T-helper 2 cell (primary cell): ENCODE measurements at places on chromosomes 3 and 15.

- no peak for DNase-seq
These were observed 61.4 kb downstream of the CHRNA7 start for GRCh38 chr15:32091505-32092380.

DNA sequence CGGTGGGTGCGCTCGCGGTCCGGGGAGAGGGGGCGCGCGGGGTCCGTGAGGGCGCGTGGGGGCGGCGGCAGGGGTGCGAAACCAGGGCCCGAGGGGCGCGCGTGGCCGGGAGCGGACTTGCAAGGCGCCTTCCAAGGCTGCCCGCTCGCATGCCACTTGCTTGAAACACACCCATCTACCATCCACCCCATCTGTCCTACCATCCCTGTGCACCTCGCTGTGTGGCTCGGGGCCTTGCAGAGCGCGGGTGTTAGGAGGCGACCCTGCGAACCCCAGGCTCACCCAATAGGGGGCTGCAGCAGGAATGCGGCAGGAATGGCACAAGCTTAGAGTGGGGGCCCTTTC lies 240 bp downstream of the CFAP100 start:
- no peak for DNase-seq

DNA sequence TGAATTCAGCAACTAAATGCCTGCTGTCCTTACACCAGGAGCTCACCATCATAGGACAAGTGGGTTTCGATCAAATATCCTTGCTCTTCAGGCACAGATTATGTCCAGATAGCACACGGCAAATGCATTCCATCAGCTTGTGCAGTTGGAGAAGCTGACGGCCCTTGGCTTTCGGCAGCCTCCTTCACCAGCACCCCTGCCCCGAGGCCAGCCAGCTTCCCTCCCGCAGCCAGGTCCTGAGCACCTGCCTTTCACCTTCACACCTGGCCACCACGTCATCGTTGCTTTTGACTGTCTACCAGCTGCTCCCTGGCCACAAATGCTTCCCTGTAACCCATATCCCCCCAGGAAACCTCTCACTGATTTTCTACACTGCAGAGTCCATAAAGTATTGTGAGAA lies 355.5 kb downstream of the OCA2 start:
- no peak for DNase-seq

DNA sequence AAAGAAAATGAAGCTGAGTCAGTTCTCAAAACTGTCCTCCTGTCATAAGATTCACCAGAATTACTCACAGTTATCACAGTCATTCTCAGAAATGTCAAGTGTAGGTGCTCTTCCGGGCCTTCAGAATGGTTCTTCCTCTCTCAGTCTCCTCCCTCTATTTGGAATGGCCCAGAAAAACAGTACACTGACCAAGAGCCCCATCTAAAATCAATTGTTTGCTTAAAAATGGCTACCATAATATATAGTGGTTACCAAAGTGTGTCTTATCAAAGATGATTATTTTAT lies 99.8 kb downstream of the MECOM start:
- no peak for DNase-seq

- no peak for DNase-seq
These were observed 13.5 kb upstream of the TSC22D2 start for GRCh38 chr3:150394606-150395005.

DNA sequence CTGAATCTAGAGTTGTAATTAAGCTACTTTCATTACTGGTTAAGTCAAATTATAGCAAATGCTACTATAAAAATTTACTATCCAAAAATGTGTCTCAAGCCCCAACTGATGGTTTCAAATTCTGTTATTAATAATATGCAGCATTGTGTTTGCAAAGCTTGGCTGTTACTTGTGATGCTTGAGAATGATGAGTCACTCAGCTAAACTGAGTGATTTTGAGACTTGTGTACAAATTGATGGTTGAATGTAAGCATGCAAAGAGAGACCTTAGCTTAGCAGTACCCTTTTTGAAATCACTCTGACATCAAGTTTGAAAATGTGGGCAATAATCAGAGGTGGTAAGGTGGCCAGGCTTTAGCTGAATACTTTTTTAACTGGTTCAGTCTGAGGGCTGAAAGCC lies 27.6 kb downstream of the OPA1 start:
- no peak for DNase-seq
